Activated CD4-positive, alpha-beta T cell treated with anti-CD3 and anti-CD28 coated beads, Interleukin-2, amount 50 U/mL, for 1 hour (primary cell): ENCODE measurements at places on chromosomes 7 and 10.

- no peak for DNase-seq
These were observed 43.4 kb downstream of the SORBS1 start for GRCh38 chr10:95517536-95518454.

- no peak for DNase-seq
These were observed 40.2 kb downstream of the ANKRD61 start for GRCh38 chr7:6071406-6071805.

DNA sequence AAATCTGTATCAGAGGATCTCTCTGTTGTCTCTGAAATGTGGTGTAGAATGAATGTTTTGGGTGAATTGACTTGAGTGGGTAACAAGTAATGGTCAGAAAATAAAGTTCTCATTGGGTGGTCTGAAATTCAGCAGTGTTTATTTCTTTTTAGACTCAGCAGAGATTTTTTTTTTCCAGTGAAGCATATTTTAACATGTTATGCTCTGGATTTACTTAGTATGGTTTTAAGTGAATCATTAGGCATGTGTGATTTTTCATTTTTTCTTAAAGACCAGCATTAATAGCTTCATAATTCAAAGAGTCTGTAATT is 63.5 kb downstream of the REEP3 start:
- DNase-seq = no peak

DNA sequence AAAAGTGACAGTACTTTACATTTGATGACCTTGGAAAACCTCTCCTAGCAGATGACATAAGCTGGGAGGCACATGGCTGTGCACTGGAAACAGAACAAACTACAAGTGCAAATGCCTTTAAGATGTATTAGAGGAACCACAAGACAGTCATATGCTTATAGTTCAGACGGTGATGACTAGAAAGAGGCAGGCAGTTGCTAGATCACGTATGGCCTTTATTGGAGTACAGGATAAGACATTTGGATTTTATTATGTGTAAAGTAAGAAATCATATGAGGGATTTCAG is 290.0 kb downstream of the SORCS1 start:
- DNase-seq = no peak

GRCh38 chr7:139861803-139862202 is 32.7 kb downstream of the TBXAS1 start:
- no peak for DNase-seq

DNA sequence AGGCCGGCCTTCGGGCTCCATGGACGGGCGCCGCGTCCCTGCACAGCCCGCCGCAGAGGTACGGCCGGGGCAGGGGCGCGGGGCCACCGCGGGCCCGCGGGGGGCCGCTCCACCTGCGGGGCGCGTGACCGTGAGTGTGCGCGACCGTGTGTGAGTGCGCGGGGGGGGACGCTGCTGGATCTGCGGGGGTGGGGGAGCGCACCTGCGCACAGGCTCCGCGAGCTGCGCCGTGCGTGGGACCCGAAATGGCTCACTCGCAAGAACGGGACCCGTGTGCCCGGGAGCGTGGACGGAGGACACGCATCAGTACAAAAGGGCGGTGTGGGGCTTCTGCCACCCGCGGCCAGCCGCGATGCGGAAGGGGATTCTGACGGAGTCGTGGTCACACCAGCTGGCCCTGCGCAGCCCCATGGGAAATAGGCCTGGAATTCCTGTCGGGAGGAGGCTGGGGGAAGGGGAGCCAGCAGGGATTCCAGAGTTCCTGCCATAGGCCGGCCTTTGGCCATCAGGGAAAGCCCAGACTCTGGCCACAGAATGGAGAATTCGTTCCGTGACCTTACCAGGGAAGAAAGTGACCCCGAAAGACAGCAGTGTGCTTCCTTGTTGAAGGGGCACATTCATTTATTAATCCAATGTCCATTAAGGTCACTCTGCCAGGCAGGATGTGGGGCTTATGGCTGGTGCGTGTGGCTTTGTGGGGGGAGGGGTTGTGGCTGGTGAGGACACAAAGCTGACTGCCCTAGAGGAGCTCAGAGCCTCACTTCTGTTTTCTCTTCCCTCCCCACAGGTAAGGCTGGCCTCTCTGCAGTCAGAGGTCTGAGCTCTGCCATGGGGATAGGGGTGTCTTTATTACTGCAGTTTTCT is 494 bp downstream of the REPIN1 start:
- DNase-seq = peak; percentile 62

DNA sequence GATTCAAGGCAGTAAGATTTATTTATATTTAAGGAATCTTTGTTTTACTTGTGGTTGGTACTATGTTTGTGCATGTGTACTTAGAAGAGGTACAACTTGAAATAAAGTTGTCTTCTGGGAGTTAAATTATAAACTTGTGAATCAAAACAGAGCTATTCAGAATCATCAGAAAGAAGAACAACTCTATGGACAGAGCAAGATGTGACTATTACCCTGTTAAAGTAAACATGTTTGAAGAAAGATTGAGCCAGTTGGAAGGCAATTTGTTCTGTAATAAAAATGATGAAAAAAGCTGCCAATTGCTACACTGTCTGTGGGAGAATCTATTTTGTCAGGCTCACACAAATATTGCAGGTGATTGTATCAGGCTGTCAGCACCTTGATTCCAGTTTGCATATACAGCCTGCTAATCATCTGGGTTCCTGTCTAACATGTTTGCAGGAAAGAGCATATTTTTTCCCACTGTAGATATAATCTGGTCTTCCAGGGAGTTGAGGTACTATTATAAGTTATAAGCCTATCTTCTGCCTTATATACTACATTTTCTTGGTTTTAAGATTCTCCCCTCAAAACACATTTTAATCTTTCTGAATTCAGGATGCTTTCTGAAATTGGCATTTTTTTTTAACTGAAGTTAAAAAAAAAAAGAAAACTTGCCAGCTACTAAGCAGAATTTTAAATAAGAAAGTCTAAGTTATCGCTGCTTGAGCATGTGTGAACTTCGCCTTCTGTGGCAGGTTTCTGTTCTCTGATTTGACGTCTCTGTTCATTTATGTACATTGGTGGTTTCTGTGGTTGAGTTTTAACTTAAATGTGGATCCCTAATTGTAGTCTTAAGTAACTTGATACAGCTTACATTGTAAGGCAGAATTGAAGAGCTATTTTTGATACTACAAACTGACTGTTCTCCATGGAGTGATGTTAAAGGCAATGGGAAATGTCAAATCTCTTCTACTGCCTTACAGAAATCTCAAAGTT is 46.0 kb downstream of the ZNRF2 start:
- DNase-seq = no peak

- no peak for DNase-seq
These were observed 25.7 kb downstream of the TMEM176A start for GRCh38 chr7:150826061-150826849.

GRCh38 chr7:100875356-100875751 is 451 bp downstream of the SRRT start:
- no peak for DNase-seq
